ENCODE measurements at places on chromosomes 2 and 18.

- no peak for DNase-seq
Observed at GRCh38 chr2:3361518-3362389, 15.9 kb downstream of the EIPR1 start.

GRCh38 chr2:28231110-28231631, 161.5 kb upstream of the FOSL2 start:
- DNase-seq = no peak

- no peak for DNase-seq
Observed at GRCh38 chr2:161371869-161372268, 44.2 kb upstream of the TBR1 start.

DNA sequence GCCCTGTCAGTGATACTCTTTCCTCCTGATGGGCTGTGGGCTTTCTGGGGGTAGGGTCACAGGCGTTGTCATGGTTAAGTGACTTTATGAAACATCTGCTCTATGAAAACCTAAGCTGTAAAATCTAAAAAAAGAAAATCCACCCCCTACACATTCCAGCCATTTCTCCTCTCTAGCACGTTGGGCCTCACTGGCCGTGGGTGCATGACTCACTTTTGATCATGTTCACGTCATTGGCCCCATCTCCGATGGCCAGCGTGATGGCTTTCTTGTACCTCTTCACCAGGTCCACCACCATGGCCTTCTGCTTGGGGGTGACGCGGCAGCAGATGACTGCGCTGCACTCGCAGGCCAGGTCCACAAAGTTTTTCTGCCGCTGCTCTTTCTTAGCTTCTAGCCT, 39.3 kb upstream of the NARS1 start:
- no peak for DNase-seq

GRCh38 chr2:176733698-176734430, 464.6 kb downstream of the MTX2 start:
- no peak for DNase-seq

- DNase-seq = no peak
Observed at GRCh38 chr2:120034027-120034426, 21.1 kb downstream of the EPB41L5 start.

DNA sequence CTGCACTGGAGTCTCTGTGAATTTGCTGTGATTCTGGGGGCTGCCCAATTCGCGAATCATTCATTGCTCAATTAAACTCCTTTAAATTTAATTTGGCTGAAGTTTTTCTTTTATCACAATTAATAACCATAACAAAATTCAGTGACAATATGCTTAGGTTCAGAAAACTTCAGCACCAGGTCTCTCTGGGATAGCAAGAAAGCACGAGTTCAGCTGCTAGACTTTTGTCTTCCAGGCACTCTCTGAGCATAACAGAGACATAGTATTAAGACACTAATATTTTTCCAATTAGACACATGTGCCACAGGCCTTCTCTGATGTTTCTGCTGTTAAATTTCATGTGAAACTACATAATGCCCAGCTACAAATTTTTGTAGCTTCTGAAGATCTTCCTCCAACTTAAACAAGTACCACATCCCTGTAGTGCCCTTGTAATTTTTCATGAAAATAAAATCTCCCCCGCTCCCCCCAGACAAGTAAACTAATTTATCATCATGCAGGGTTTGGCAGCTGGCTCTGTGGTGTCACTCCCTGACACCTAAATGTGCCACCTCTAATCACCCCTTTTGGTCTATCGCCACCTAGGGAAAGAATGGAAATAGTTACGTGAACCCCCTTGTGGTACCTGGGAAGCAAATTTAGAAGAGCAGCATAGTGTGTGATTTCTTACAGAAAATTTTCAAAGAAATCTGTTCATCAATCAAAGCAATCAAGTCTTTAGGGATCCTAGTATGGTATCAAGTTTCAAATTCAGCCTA, 94.1 kb downstream of the CSRNP3 start:
- DNase-seq = no peak

DNA sequence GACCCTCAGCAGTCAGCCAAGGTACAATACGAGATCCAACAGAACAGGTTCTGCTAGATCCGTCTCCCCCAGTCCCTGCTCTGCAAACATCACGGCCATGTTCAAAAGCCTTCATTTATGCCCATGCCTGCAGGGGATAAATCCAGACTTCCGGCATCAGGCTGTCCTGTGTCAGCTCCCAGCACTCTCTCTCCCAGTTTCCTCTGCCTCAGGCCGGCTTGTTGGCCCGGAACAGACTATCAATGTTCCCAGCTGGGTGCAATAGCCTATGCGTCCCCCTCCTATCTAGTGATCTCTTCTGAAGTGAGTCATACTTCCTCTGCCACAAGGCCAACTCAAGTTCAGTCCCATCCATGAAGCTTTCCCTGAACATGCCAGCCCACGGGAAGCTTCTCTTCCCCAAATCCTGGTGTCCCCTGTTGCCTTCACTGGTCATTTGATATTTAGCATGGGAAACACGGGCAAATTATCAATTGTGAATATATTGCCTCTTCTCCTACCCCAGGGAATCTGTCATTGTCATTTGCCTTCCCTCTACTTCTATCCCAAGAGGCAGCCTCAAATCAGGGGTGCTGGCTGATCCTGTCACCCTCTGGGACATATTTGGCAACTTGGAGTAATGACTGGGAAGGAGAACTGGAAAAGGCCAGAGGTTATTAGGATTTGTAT, 51.1 kb downstream of the CAPN13 start:
- no peak for DNase-seq

GRCh38 chr18:39421276-39421675, 1855.7 kb upstream of the CELF4 start:
- no peak for DNase-seq

GRCh38 chr2:65215946-65216345, 11.7 kb upstream of the ACTR2 start:
- no peak for DNase-seq

GRCh38 chr2:147511491-147511948, 333.3 kb upstream of the ACVR2A start:
- DNase-seq = no peak

DNA sequence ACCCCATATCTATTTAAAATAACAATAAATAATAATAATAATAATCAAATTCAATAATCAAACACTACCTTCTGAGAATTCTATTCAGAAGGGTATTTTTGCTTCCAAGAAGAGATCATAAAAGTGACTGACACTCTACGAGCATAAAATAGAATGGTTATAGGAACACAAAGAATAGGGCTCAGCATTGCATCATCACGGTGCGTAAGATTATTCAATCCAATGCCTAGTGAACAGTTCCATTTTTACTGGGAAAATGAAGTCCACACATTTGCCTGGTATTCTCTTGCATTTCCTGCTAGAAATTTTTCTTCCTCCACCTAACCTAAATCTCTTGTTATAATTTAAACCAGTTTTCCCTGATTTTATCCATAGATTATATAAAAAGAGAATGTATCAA, 55.8 kb downstream of the AP1S3 start:
- no peak for DNase-seq

GRCh38 chr2:69514406-69514805, 77.2 kb upstream of the NFU1 start:
- DNase-seq = no peak

GRCh38 chr2:238010572-238010971, 43.8 kb downstream of the UBE2F start:
- no peak for DNase-seq

- no peak for DNase-seq
Observed at GRCh38 chr2:214830794-214831346, 21.4 kb upstream of the BARD1 start.

- DNase-seq = no peak
Observed at GRCh38 chr2:165970663-165971062, 17.1 kb upstream of the TTC21B start.

GRCh38 chr2:128362176-128362888, 43.7 kb upstream of the HS6ST1 start:
- no peak for DNase-seq

- no peak for DNase-seq
Observed at GRCh38 chr18:25327584-25327983, 24.4 kb downstream of the ZNF521 start.

DNA sequence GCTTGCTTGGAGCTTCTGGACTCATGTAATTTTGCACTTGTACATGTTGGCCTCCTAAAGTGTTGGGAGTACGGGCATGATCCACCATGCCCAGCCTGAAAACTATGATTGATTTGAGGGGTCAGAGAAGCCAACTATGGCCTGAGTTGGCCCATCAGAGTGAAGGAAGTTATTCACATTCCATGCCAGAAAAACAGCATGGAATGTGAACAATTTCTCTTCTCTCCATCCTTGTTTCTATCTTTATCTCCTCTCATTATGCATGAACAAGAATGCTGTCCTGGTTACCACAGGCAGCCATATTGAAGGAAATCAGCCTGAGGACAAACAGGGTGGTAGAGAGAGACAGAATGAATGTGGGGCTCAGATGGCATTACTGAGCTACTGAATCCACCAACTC, 3.5 kb upstream of the CD226 start:
- DNase-seq = no peak

DNA sequence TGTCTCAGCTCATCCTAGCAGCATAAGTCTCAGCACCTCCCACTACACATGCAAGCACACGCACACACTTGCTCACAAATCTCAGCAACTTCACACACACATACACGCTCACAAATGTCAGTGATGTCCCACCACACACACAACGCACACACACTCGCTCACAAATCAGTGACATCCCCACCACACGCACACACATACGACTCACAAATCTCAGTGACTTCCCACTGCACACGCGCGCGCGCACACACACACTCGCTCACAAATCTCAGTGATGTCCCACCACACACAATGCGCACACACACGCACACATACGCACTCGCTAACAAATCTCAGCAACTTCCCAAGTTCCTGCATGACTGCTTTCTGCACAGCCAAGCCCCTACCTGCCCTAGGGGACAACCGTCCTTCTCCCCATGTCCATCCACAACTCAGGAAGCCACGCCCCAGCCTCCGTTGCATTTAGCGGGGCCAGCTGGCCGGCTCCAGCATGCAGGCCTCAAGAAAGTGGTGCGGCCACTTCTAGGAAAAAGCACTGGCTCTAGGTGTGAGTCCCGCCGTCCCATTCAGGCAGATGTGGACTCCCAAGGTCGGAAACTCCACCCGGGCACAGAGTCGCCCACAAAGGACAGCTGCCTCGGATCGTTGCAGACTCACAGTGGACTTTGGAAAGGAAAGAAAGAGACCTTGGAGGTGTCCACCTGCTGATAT, 180.1 kb upstream of the SALL3 start:
- no peak for DNase-seq

DNA sequence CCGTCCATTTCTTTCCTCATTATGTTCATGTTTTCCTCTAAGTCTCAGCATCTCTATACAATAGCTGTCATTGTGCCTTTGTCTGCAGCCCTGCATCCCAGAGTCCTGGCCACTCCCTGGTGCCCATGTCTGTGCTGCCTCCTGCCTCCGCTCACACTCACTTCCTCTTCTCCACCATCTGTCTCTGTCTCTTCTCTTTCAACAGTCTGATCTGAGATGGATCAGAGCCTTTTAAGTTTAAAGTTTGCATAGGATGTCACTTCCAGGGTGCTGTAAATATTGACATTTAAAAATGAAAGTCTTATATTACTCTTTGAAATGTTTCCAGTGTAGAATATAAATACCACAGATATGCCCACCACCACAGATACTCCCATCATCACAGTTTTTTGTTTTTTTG, 42.7 kb downstream of the UBE2F start:
- no peak for DNase-seq

DNA sequence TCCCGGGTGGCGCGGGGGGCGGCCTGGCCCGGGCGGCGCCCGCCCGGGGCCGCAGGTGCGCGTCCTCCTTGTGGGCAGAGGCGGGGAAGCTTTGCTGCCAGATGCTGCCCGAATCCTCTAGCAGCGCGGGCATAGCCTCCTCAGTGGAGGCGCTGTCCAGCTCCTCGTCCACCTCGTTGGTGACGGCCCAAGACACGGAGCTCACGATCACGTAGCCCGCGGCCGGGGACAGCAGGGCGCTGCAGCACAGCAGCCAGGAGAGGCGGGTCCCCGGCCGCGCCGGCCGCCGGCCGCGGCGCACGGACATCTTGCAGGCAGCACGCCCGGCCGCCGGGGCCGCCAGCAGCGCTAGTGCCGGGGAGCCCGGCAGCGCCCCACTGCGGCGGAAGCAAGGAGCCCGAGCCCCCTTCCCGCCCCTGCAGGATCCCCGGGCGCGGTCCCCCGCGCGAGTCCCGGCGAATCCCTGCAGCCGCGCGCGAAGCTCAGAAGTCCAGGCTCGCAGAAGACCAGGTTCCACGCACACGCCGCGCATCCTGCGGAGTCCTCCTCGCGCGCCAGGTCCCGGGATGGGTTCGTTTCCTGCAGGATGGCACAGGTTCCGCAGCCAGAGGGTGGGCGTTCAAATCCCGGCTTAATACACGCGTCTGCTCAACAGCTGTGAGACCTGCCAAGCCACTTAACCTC, at the start of gene CREG2:
Gene CREG2 (minus strand): TSS at position 353 of the 684 bp plus-strand sequence. CDS start 46 bp downstream, at position 307.
- peak; percentile 39 for DNase-seq

- DNase-seq = no peak
Observed at GRCh38 chr2:98948956-98949739, 13.1 kb upstream of the CRACDL start.

- DNase-seq = no peak
Observed at GRCh38 chr2:80499095-80499494, 194.5 kb upstream of the LRRTM1 start.

DNA sequence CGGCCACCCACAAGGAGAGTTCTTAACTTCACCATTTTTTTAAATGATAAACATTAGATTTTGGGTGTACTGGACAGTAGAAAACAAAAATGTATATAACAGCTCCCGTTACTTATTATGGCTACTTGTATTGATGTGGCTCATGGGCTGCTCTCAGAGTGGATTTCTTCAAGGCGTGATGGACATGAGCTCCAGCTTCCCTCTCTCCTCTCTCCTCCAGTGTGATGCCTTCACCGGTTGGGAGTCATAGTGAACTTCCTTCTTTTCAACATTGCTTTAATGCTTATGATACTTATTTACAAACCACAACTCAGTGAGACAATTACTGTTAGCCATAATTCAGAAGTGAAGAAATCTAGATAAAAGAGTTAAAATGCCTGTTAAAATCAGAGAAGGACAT, 515.2 kb downstream of the RNF144A start:
- no peak for DNase-seq

GRCh38 chr2:120609826-120610395, 125.8 kb upstream of the GLI2 start:
- no peak for DNase-seq
